Activated CD8-positive, alpha-beta memory T cell treated with anti-CD3 and anti-CD28 coated beads for 48 hours (primary cell): ENCODE measurements at places on chromosomes 3 and 15.
A peak's percentile ranks its signal among the peaks of the same experiment; 100 is the strongest.

DNA sequence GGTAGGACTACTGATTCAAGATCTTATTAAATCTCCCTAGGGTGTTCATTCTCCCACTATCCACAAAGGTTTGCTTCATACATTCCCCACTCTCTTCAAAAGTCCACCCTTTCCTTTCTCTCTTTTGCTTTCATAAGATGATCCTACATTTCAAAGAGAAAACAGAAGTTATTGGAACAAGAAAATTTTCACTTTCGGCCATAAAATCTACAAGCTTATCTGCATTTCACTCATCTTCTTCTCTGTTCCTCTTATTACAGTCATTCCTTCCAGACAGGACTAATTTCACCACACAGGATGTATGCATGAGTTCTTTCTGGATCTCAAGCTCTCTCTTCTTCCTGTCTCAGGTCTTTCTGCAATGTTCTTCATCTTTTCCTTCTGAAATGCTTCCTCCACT, 238.7 kb downstream of the ISL2 start:
- no peak for DNase-seq

DNA sequence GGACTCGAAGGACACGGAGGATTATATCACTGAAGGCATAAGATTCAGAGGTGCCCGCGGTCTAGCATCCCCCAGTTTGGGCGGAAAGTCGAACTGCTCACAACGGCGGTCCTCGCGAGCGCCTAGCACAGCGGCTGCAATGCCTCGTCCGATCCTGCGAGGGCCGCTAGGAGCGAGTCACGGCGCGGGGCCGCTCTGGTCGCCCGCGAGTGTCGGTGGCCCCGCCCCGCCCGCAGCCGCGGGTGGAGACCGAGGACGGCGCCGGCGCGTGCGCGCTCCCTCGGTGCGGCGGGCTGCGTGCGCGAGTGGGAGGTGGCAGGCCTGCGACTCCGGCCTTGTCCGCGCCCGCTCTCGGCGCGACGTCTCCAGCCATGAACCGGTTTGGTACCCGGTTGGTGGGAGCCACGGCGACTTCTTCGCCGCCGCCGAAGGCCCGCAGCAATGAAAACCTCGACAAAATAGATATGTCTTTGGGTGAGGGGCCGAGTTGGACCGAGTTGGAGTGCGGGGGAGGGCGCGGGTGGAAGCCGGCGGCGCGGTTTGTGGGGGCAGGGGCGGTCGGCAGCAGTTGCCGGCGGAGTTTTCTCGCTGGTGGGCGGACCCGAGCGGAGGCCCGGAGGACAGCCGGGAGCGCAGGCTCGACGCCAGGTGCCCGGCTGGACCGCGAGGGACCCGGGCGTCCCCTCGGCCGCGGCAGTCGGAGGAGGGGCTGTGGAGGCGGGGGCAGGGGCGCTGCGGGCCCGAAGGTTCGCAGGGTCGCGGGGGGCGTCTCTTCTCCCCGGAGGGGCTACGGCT, at the start of gene FYTTD1:
Gene FYTTD1, plus strand, starts transcription at position 283 of the 795 bp plus-strand sequence. Its CDS starts 89 bp downstream, at position 372.
- peak; percentile 46 for DNase-seq

- no peak for DNase-seq
Observed at GRCh38 chr3:176872771-176873209, 324.5 kb downstream of the TBL1XR1 start.

DNA sequence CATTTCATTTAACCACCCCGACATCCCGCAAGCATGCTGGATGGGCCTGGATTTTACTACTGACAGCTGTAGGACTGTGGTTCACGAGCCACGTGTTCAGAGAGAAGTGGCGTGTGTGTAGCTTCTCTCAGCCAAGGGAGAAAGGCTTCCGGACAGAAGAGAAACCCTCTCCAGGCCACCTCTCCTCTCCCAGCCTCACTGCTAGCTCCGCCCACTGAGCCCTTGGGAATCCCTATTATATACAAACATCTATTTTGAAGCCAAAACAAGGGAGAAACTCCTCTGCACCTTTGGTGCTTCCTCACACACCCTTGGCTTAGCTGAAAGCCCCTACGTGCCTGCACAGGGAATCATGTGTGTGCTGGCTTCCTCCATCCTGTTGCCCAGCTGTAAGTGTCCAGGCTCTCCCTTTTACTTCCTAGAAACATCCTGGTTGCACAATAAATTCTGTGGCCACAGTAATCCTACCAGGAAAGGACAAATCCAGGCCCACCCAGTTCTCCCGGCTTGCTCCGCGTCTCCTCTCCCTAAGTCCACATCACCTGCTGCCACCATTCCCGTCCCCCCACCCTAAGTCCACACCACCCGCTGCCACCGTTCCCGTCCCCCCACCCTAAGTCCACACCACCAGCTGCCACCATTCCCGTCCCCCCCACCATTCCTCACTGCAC, 30.5 kb downstream of the PCSK6 start:
- no peak for DNase-seq

DNA sequence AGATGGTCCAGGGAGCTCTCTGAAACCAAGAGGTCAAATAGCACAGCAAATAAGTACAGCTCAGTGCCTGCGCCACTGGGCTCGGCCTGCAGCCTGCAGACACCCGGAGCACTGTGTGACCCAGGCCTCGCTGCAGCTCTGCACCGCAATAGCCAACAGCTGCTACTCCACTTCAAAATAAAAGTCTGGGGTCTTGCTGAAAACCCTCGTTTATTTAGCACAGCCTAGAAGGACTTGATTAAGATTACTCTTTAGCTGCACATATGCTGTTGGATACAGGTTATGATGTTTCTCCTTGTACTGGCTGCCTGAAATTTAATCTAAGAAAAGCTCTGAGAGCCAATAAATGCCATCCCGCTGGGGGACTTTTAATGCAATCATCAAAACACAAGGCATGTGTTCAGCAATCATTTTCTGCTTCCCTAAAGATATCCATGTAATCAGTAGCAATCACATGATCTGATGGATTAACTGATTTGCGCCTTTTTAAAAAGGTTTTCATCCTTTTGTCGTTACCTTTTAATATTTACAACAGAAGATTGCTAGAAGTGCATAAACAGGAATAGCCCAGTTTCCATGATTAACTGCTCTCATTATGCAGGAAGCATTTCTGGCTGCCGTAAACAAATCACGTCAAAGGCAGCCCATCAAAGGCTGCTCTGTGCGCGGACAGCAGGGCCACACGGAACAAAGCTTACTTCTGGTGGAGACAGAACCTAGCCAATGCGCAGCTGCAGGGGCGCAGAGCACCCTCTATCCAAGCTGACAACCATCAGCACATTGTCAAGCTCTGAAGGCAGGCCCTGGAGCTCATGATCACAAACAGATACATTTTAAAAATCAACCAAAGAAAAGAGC, 58.8 kb downstream of the CLASP2 start:
- DNase-seq, result no peak

GRCh38 chr3:197463279-197463678, 92.5 kb downstream of the BDH1 start:
- no peak for DNase-seq

DNA sequence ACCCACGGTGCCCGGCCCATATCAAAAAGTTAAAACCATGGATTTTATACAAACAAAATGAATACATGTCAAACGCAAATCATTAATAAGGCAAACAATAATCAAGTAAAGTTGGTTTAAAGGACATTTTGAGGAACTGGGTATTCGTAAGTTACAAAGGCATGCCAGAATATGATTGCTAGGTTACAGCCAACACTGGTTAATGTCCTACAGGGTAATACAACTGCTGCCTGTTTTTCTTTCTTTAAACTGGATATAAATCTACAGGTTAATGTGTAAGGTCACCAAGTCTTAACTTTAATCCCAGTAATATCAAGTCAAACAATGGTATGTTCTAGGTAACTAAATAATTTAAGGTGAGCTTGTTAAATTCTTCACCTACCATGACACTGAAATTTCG, 166.1 kb downstream of the PTPRG start:
- no peak for DNase-seq

GRCh38 chr15:98881526-98882520, 125.8 kb downstream of the PGPEP1L start:
- DNase-seq, result no peak

DNA sequence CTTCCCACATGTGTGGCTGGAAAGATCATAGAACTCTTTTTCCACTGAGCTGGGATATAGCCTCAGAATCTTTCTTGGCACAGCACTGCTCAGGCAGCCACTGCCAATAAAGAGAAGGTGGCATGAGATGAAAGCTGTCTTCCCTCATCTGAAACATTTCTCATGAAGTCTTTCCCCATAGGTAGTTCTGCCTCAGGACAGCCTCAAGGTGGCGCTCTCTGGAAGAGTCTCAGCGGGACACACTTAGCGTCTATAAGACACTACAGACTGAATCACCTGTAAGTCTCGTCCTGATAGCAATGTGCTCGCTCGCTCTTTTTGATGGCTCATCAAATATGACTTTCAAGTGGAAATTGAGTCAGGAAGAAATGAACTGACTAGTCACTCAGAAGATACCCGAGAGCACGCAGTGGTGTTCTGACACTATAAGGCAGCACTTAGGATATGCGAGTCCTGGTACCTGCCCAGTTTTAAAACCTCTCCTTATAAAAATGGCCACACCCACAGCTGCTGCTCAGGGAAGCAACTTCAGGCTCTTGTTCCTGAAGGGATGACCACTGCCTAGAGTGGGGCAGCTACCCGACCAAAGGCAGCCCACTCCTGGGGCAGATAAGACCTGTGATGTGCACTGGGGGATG, 269.5 kb downstream of the SUCLG2 start:
- peak; percentile 30 for DNase-seq

DNA sequence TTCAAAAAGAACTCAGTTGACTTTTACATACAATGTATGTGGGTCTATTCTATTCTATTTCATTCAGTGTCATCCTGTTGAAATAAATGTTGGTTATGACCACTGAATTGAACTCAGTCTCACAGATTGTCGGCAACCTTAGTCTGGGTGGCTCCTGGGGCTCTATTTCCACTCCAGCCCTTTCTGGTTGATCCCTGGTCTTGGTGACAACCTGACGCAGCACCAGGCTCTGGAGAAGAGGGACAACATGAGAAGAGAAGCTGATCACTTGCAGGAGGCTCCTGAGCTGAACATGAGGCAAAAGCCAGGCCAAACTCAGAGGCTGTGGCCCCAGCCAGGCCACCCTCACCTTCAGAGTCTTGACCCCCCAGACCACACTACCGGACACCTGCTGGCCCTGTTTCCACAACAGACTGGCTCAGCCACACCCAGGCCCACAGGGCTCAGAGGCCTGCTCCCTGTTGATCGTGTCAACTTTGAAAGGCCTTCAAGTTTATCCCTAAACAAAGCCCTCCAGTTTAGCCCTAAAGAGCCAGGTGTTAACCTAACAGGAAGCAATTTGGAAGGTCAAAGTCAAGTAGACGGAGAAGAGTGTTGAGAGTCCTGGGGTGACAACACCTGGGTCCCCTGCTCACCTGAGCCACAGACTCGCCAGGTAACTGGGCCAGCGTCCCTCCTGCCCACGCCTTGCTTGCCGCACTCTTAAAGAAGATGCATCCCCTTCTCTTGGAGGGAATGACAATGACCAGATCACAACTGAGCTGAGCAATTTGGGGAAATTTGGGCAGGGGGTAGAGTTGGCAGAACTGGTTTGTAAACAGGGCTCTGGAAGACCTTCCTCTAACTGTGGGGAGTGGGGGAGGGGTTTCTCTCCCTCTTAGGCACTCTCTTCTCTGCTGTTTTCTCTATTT, 15.4 kb upstream of the MUC20 start:
- no peak for DNase-seq

DNA sequence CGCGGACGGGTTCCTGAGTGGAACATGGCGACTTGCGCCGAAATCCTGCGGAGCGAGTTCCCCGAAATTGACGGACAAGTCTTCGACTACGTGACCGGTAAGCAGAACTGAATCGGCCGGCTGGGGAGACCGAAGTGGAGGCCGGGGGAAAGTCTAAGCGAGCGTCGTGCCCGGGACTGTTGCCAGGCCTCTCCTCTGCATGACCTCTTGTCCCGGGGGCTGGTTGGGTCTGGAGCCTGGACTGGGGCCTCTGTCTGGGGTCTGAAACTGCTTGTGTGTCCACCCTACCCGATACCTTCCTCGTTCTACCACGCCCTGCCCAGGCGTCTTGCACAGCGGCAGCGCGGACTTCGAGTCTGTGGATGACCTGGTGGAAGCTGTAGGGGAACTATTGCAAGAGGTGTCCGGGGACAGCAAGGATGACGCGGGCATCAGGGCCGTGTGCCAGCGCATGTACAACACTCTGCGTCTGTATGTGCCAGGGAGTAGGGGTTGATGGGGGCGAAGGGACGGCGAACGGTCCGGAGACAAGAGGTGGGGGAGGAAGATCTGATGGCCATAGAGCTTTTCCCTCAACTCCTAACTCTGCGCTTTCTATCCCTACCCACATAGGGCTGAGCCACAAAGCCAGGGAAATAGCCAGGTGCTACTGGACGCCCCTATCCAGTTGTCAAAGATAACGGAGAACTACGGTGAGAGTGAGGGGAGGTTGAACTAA, at the start of gene ABCF3:
Gene ABCF3, plus strand, starts transcription at position 16 of the 718 bp plus-strand sequence. Its CDS starts 9 bp downstream, at position 25.
- DNase-seq, result no peak

- no peak for DNase-seq
Observed at GRCh38 chr3:10361375-10361774, 40.5 kb upstream of the SEC13 start.

DNA sequence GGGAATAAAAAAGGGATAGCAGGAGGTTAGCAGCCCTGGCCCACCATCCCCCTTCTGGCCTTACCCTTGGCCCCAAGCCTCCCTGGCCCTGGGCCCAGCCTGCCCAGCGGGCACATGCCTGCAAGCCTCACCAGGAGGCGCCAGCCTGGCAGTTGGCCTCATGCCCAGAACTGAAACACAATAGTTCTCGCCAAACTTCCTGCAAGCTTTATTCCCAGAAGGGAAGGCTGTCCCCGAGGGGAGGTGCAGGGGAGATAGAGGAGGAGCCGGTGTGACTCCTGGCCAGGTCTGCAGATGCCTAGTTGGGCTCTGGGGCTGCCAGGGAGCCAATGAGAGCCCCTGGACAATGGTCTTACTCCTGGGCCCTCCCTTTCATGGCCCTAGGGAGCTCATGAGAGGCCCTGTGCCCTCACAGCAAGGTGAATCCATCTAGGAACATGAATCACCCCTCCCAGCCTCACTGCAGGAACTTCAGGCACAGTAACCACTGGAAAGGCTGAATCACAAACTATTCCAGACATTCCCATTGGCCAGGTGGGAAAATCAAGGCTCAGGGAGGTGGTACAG, 4.0 kb downstream of the CCDC33 start:
- DNase-seq, result no peak

- no peak for DNase-seq
Observed at GRCh38 chr15:72078887-72079286, 39.1 kb downstream of the MYO9A start.

DNA sequence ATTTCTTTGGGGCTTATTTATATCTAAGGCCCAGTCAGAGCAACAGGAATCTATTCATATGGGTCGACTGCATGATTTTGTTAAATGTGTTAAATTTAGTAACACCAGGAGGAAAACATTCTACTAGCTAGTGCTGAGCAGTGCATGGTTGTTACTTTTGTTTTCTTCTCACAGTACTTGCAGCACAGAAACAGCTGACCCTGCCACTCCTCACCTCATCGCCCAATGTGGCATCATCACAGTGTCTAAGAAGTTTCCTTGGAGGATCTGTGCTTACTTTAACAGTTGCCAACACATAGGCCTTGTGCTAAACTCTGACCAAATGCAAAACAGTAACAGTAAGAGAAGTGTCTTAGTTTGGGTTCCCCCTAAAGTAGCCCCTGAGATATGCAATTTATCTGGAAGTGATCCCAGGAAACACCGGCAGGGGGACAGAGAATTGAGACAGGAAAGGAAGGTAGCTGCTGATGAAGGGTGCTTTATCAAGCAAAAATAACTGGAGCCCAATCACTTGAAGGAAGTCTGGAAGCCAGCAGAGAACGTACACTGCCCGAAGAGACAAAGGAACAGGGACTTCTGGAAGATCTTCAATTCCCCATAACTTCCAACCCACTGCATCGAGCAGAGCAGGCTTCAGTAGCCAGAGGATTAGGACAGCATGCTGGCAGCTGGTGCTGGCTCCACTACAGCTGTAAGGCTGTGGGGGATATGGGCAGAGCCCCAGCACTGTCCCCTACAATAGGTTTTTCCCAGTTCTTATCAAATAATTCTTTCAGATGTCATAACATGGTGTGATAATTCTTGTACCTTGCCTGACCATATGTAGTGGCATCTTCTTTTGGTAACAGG, 36.0 kb upstream of the ULK4 start:
- no peak for DNase-seq
